ENCODE measurements at places on chromosomes 1 and 21.

DNA sequence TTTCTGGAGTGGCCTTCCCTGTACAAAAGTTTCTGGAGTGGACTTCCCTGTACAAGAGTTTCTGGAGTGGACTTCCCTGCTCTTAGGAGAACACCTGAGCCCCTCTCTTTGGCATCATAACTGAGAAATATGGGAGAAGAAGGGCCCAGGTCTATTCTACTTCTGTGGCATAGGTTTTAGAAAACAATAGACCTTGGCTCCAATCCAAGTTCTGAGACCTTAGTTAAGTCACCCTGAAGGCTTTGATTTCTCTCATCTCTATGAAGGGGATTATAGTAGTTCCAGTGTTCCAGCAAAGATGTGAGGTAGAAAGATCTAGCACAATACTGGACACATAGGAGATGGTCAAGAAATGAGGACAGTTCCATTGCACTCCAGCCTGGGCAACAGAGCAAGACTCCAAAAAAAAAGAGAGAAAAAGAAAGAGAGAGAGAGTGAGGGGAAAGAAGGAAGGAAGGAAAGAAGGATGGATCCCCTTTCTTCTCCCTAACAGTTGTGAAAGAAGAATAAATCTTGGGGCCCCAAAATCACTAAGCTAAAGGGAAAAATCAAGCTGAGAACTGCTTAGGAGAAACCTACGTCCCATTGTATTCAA lies 13.3 kb upstream of the EIF4G3 start:
- DNase-seq, result no peak

- no peak for DNase-seq
Observed at GRCh38 chr21:42264245-42265195, 45.6 kb downstream of the ABCG1 start.

- DNase-seq, result no peak
Observed at GRCh38 chr1:119964673-119965363, 68.5 kb upstream of the ADAM30 start.

DNA sequence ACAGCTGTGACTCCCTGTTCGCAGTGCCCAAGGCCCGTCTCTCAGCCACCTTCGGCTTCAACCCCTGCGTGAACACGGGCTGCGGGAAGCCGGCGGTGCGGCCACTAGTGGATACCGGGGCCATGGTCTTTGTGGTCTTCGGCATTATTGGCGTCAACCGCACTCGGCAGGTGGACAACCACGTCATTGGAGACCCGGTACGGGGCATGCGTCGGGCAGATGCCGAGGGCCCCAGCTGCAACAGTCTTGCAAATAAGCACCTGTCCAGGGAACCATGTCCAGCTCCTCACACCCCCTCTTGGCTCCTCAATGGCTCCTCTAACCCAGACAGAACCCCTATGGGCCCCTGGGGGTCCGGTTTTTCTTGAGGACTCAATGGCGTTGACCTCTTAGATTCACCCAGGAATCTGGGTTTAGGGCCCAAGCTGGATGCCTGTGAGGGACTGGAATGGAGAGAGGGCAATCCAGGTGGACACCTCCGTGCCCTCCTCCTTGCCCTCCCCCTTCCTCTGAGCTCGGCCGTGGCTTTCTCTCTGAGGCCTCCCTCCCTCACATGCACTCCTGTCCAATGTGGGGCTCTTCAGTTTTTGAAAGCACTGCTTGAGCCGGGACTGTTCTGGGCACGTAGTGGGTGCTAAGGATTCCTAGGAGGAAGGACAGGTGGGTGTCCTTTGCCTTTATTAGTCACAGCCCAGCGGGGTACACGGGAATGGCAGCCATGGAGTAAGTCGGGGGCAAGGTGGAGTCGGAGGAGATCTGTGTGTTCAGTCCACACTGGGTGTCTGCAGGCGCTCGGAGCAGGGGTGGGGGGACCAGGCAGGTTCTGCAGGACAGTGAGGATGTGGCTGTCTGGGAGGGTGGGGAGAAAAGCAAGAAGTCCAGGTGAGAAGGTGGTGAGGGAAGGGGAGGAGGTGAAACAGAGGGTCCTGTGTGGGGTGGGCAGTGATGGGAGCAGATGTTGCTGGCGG lies 51.1 kb downstream of the DISP3 start:
- DNase-seq, result no peak

- DNase-seq, result no peak
Observed at GRCh38 chr1:234218078-234218477, 155.2 kb upstream of the COA6 start.

DNA sequence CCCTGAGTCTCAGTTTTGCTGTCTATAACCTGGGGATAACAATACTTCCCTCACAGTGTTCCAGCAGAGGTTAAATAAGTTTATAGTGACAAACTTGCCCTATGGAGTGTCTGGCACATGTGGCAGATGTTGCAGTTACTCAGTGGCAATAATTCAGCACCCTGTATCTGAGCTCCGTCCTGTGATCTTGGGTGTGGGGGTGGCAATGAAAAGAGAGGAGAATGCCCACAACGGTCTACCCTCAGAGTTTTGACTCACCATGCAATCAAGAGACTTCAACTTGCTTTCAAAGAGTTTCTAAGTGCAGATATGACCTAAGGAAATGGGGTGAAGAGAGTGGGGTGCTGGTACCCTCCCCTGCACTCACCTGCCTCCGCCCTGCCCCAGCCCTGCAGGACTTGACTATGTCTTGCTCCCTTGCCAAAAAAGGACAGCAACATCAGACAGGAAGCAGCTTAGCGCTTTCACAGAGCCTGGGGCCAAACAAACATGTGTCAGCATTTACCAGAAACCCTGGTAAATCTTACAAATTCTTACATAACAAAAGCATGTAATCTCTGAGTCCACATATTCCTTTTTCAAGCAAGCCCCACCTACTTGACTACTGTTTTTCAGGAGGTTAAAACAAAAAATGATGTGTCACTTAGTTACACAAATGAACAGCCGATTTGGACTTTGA lies 185.1 kb upstream of the CAMK1G start:
- DNase-seq, result no peak

All from activated T-cell treated with anti-CD3 and anti-CD28 coated beads, Interleukin-2, amount 50 U/mL, for 48 hours (primary cell).